ENCODE measurements at places on chromosomes 5 and 9.

- no peak for DNase-seq
These were observed 105.2 kb upstream of the IER5L start for GRCh38 chr9:129283291-129283691.

- no peak for DNase-seq
These were observed 8.8 kb downstream of the FAM200C start for GRCh38 chr5:160390787-160391696.

- DNase-seq, result no peak
These were observed 302.4 kb downstream of the NR3C1 start for GRCh38 chr5:143101121-143101520.

GRCh38 chr9:14278291-14278721 lies 35.6 kb downstream of the NFIB start:
- DNase-seq, result no peak

- no peak for DNase-seq
These were observed 79.5 kb upstream of the FAM169A start for GRCh38 chr5:74945561-74946165.

DNA sequence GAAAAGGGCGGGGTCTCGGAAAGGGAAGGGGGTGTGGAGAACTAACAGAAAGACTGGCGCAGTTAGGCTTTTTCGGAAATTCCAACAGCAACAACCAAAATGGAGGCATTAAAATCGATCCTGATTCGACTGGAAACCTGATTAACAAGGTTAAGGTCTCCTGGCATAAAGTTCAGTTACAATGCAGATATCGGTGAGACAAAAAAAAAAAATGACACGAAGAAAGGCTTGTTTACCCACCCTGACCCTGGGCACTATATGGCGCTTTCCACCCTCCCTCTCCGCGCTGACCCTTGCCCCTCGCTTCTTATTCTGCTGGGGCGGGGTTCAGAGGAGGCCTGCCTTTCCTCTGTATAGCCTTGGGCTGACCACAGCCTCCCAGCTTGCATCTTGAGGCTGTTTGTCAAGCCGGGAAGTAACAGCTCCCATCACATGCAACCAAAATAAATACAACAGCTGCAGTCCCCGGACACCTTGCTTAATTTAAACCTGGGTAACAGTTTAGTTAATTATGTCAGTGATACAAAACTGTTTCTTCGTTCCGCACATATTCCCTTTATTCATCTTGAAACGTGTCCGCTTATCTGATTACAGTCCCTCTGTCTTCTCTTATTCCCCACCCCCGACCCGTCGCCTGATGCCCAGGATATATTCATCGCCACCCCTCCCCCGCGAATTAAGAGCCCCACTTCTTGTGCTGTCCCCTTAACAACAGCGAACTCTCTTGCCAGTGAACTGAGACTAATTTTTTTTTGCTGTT lies 795 bp upstream of the PJA2 start:
- no peak for DNase-seq

- no peak for DNase-seq
These were observed 5.5 kb upstream of the GLIS3 start for GRCh38 chr9:4305065-4305985.

GRCh38 chr9:99824378-99825171 lies 2.9 kb downstream of the NR4A3 start:
- DNase-seq, result no peak

DNA sequence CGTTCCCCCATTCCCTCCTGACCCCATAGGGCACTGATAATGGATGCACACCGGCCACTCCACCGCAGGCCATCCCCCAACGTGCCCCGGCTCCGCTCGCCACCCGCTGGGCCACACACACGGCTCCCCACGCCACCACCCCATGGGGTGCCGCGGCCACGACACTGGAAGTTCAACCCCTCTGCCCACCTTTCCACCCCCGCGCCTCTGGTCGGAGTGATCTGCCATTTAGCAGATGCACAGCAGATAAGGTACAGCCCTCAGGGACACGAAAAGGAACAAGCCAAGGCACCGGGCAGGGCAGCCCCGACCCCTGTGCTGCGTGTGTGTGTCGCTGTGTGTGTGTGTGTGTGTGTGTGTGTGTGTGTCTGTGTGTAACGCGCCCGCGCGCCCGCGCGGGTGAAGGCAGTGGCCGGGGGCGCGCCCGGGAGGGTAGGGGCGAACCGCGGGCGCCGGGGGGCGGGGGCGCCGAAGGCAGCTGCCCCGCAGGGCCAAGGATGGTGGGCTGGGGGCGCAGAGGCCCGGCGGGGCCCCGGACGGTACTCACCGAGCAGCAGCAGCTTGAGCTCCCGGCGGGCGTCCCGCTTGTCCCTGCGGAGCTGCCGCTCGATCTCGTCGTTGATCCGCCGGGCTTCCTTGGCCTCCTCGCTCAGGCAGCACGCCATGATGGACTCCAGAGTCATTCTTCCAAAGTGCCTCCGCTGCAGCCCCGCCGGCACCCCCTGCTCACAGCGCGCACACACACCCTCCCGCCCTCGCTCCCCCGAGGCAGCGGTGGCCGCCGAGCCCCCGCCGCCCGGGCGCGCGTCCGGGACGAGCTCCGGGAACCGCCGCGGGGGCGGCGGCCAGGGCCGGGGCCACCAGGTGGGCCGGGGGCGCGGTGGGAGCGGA lies 813 bp downstream of the GNAQ start:
- DNase-seq, result peak; percentile 45

DNA sequence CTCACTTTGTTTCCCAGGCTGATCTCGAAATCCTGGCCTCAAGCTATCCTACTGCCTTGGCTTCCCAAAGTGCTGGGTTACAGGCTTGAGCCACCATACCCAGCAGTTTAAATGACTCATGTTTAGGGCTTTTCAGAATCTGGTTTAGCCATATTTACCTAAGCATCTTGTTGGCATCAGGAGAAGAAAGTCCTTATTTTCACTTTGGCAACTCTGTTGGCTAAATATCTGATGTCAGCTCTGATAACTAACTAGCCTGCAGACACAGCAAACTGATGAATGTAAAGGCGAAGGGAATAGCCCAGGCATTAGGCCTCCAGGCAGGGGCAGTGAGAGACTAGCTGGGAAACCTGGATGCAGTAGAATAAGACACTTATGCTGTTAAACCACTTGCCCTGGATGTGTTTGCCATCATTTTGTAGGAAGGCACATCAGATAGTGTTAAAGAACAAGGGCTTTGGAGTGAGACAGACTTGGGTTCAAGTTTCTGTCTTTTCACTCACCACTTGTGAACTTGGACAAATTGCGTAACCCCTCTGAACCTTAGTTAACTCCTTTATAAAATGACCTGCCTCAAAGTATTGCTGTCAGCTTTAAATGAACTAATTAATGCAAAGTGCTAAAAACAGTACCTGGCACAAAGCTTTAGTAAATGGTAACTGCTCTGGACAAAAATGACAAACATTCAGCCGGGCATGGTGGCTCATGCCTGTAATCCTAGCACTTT lies 34.7 kb upstream of the GARNL3 start:
- DNase-seq, result no peak

DNA sequence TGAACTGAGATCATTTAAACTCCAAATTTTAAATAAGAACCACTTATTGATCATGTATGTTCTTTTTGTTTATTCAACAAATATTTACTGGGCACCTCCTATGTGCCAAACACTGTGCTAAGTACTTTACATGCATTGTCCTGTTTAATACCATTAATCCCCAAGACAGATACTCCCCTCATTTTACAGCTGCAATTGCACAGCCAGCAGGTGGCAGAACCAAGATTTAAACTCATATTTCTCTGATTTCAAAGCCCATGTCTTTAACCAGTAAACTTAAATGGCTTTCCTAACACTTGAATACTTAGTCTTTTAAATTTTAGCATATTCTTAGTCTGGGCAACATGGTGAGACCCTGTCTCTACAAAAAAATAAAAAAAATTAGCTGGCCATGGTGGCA lies 43.4 kb upstream of the KIAA1958 start:
- DNase-seq, result no peak

- no peak for DNase-seq
These were observed 34.9 kb upstream of the SYNPO start for GRCh38 chr5:150605546-150605945.

DNA sequence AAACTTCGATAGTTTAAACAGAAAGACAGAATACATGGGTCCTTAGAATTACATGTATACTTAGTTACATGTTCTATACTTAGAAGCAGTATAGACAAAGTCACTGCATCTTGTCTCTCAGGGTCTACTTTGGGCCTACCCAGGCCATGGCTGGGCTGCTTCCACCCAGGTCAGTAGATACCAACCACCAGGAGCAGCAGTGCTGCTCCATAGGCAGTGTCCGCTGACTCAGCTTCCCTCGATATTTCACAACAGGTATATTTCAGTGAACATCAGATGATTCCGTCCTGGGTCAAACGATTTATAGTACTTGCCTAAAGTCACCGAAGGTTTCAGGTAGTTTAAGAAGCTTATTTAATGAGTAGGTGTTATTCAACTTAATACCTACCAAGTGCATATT lies 18.0 kb downstream of the IARS1 start:
- no peak for DNase-seq

- no peak for DNase-seq
These were observed 28.4 kb upstream of the GADD45G start for GRCh38 chr9:89576404-89576839.

DNA sequence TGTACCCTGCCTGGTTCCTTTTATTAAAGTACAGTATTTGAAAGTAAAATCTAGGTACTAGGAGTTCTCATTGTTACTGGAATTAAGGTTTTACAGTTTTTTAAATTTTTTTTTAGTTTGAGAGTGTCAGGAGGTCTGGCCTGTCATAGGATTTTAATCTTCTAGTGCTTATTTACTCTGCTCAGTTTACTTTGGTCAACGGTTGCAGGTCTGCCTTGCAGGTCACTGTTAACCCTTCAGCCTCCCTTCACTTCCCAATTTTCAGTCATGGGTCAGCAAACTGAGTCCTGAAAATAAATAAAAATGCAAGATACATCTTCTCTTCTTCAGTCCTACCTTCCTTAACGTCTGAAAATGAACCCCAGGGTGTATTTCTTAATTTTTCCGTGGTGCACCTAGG lies 18.8 kb upstream of the PTBP3 start:
- DNase-seq, result no peak

- DNase-seq, result no peak
These were observed 263.1 kb upstream of the COX7C start for GRCh38 chr5:86354664-86355063.

GRCh38 chr5:173534031-173534430 lies 82.4 kb downstream of the BOD1 start:
- no peak for DNase-seq

DNA sequence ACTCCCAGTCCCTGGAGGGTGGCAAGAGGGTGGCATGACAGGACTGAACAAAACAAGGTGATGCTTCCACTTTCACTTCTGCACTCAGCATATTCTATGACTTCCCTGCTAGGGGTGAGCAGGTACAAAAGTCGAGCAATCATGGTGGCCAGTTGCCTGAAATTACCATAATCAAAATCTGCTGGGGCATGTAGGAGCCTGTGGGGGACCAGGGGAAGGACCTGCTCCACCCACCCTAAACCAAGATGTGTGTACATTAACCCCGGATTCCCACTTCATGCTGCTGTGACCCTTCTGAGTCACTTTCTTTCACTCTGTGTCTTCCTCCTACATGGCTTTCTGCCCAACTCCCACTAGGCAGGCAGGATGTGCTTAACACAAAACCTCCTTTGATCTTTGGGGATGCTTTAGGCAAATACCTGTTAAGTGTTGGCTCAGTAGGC lies 73.3 kb upstream of the PHF24 start:
- DNase-seq, result peak; percentile 3

GRCh38 chr5:115333164-115333563 lies 36.7 kb upstream of the CCDC112 start:
- no peak for DNase-seq

GRCh38 chr9:113246928-113247327 lies 25.6 kb downstream of the SLC31A1 start:
- DNase-seq, result no peak

DNA sequence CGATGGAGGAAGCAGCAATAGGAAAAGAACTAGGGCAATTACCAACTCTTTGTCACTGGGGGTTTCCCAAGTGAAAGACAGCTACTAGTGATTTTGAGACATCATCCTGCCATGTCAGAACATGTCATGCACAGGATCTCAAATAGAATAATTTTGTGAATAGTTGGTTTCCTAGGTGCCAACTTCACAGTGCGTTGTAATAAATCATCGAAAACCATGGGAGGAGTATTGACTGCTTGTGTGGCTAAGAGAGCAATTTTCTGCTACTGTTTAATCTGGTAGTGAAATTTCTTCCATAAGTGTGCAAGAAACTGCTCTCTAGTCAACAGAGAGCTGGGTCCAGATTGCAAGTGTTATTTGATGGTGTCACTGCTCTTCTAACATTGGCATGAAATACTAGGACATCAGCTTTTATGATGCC lies 168.6 kb downstream of the NNT start:
- no peak for DNase-seq

GRCh38 chr9:82923092-82923911 lies 139.6 kb downstream of the RASEF start:
- no peak for DNase-seq

- DNase-seq, result no peak
These were observed 10.7 kb downstream of the SMAD5 start for GRCh38 chr5:136143312-136143711.

- no peak for DNase-seq
These were observed 61.0 kb upstream of the TARS1 start for GRCh38 chr5:33379757-33380156.

GRCh38 chr5:88118179-88118578 lies 150.5 kb downstream of the TMEM161B start:
- no peak for DNase-seq

- DNase-seq, result no peak
These were observed 35.7 kb upstream of the LHX2 start for GRCh38 chr9:123975871-123976270.

DNA sequence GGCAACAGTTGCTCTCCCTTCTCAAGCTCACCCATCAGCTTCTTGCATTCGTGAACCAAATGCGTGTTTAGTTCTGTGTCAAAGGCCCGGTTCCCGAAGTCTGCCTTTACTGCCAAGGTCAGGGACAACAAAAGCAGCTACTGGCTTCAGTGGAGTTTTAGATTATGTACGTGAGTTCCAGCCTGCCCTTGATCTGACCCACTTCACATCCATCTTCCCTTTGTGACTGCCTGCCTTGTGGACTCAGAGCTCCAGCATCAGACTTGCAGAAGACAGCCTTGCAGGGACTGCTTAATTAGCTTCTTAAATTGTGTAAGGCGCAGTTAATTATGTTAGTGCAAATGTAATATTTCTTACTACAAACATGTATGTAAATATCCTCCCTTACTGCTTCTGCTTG lies 774.7 kb upstream of the EDIL3 start:
- DNase-seq, result no peak

- DNase-seq, result no peak
These were observed 16.6 kb downstream of the ZFP62 start for GRCh38 chr5:180844432-180844831.

- DNase-seq, result no peak
These were observed 74.3 kb upstream of the ENTREP1 start for GRCh38 chr9:69250681-69251080.

DNA sequence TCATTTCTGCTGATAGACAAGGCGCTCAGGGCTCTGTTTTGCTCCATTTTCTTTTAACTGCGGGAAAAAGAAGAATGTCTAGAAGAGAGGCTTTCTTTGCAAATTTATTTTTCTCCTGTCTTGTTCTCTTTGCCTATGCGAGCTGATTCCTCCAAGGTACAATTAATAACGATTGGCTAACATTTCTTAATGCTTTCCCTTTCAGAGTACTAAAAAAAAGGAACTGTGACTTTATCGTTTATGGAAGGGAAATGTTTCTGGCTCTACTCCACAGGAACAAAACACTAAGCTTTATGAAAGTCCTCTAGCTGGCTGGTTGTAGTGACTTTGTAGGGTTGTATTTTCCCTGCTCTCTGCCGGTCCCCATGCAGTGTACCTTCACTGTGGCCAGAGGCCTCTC lies 11.7 kb downstream of the NSG2 start:
- no peak for DNase-seq

Data from stimulated activated CD4-positive, alpha-beta T cell treated with anti-CD3 and anti-CD28 coated beads, Interleukin-12 subunit alpha, Interleukin-12 subunit beta, amount 100 ng/mL, for 24 hours (primary cell).